ENCODE measurements at places on chromosomes 12 and 14.

DNA sequence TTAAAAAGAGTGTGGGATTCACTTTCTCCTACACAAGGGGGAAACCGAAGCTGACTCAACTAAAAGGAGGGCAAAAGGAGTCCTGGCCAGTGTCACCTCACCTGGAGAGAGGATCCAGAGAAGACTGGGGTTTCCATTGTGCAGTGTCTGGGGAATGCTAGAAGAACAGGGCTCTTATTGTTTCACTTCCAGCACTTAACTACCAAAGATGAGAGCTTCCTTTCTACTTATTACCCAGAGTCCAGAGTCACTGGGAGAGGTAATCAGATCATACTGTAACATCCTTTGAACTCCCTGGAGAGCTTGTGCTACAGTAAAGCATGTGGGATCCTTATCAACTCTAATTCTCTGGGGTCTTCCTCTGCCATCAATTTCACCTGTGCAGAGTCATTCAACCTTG lies 148.4 kb upstream of the BCL2L14 start:
- DNase-seq = no peak

GRCh38 chr12:15522574-15523187 lies 200.4 kb downstream of the PTPRO start:
- no peak for DNase-seq

DNA sequence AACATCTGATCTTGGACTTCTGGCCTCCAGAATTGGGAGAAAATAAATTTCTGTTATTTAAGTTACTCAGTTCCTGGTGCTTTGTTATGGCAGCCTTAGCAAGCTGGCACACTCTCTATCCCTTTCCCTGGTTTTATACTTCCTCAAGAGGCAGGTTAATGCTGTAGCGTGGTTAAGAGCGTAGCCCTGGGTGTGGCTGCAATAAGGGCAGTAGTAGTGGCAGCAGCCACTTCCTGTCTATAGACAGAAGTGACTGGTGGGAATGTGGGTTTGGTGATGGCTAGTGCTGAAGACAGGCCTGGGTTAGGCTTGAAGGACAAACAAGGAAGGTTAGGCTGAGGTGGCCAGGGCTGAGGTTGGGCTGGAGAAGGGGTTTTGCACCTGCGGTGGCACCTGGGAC lies 3.6 kb upstream of the LGALS3 start:
- no peak for DNase-seq

DNA sequence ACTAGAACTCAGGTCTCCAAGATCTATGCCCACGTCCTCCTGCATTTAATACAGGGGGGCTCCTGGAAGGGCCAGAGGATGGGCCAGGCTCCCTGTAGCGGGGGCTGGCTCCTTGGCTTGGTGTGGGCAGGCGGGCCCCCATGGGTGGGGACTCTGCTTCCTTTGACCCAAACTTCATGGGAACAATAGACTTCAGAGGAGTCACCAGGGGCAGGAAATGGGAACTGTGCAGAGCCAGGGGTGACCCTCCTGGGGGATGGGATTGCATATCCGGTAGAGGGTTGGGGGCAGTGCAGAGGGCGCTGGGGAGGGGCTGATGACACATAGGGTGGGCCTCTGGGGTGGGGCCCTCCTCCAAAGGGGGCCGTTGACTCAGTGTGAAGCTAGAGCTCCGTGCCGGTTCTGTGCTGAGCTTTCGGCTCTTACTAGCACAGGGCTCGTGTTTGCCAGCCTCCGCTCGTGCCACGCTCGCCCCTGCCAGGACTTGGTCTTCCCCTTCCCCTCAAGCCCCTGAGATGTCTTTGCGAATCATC lies 4.6 kb downstream of the TEAD4 start:
- DNase-seq = no peak

DNA sequence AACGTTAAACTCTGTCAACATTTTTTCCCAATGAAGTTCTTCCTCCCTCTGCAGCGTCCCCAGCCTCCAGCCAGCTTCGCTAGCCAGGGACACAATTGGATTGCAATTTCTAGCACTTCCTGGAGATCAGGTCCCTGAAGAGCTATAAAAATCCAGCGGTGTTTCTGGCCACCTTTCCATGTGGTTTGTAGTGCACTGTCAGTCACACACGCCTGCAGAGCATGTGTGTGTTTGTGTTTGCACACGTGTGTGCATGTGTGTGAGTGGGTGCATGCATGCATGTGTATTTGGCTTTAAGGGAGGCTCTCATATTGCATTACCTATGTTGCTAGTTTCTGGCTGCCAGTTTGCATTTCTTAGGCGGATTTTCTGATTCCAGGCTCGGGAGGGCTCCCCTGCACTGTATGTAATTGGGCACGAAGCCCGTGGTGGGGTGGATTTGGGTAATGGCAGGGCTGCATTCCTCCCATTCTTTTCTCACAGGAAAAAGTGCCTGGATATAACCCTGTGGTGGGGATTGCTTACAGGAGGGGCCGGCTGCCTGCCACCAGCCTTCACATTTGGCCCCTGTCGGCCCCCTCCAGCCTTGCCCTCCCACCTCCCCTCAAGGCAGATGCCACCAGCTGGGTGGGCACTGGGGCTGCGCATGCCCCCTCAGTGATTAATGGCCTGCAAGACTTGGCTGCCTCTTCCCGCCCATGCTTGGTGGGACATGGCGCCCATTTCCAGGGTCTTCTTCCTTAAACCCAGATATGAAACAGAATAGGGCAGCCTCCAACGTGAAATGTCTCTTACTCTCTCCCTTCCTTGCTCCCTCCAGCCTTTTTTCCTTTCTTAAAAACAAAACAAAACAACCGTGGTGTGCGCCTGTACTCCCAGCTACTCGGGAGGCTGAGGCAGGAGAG lies 74.0 kb downstream of the TSPAN9 start:
- no peak for DNase-seq

DNA sequence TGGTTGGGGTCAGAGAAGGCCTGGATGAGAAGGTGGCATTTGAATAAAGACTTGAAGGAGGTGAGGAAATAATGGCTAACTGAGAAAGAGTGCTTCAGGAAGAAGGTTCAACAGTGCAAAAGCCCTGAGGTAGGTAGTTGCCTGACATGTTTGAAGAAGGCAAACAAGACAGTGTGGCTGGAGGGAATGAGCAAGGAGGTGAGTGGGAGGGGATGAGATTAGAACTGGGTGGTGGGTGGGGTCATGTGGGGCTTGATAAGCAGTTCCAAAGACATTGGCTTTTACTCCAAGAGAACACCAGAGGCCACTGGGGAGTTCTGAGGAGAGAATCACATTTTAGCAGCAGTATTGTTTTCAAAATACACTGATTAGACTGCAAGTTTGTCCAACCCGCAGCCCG lies 50.5 kb downstream of the HSPB8 start:
- DNase-seq = no peak

GRCh38 chr14:23708343-23708742 lies 72.2 kb downstream of the DHRS2 start:
- DNase-seq = no peak

DNA sequence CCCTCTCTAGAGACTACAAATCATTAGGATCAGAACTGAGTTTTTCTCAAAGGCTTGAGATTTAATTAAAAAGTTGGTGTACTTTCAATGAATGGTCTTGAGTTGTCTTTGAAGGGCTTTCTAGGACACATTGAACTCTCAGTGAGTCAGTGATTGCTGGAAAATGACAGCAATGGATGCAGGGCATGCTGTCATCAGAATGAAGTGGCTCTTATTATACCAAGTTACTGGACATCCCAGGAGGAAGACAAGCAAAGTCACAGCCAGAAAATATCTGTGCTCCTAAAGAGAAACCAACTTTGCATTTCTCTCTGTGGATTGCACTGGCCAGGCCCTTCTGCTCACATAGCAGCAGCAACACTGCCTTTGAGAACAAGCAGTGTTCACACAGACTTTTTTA lies 112.6 kb downstream of the PRIMA1 start:
- no peak for DNase-seq

GRCh38 chr12:120646044-120646443 lies 5.6 kb downstream of the CABP1 start:
- DNase-seq = no peak

DNA sequence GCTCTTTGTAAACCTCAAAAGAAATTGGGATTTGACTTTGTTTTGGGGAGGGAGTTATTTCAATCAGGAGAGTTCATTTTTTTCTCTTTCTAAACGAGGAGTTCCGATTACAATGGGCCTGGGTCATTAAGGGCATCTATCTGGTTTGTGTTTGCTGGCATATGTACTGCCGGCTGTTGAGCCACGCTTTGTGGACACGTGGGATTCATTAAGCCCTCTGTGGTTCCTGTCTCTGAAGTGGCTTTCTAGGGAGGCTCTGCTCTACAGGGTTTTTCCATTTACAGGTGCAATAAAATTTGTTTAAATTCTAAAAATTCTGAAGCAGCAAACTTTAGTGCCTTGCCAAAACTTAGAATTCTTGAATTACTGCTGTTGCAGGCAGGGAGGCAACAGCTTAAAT lies 57.9 kb downstream of the GNS start:
- no peak for DNase-seq

- DNase-seq = no peak
Observed at GRCh38 chr14:99523704-99524055, 42.5 kb downstream of the CCNK start.

GRCh38 chr12:59699421-59700152 lies 103.8 kb downstream of the SLC16A7 start:
- no peak for DNase-seq

DNA sequence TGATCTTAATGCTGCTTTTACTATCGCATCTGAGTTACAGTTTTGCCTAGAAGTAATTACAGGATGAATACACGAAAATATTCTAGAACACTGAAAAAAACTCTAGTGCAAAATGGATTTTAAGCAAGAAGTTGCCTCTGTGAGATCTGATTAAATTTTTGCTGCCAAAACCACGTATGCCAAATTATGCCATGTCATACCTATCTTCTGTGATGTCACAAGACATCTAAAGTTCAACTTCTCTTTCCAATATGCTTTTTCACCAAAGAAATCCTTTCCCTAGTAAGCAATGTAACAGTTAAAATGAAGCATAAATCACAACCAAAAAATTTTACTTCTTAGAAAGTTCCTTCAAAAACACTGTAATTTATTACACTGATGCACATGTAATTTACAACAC lies 39.6 kb downstream of the HECTD4 start:
- DNase-seq = no peak

DNA sequence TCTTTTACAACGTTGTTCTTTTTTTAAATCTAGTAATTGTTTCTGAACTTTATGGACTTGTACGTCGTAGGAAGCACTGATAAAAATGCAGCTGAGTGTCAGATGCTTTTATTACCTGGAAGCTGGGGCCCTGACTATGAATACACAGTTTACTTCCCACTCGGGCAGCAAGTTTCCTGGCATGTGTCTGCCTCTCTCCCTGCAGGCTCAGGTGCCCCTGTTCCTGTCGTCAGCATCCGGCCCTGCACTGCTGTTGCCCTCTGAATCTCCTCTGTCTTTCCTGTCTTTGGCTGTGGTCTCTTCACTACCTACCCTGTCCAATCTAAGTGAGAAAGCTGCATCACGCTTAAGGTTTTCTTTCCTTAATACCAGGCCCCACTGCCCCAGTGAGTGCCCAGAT lies 75.8 kb downstream of the PELI2 start:
- no peak for DNase-seq
